ENCODE measurements at places on chromosomes 7 and 10. TPM values are rescaled to one million over a fixed set of nuclear protein-coding genes. Genes with fewer than 3 reads are reported as not detected.
A peak's percentile ranks its signal among the peaks of the same experiment; 100 is the strongest.

Gene MINDY4
- 0.86 TPM for polyA plus RNA-seq

Gene OR2A5
- not detected for polyA plus RNA-seq

Gene PIK3AP1
- 0.43 TPM for polyA plus RNA-seq

Gene NODAL
- polyA plus RNA-seq = not detected

Gene ADAMTS14
- 0.03 TPM for polyA plus RNA-seq

DNA sequence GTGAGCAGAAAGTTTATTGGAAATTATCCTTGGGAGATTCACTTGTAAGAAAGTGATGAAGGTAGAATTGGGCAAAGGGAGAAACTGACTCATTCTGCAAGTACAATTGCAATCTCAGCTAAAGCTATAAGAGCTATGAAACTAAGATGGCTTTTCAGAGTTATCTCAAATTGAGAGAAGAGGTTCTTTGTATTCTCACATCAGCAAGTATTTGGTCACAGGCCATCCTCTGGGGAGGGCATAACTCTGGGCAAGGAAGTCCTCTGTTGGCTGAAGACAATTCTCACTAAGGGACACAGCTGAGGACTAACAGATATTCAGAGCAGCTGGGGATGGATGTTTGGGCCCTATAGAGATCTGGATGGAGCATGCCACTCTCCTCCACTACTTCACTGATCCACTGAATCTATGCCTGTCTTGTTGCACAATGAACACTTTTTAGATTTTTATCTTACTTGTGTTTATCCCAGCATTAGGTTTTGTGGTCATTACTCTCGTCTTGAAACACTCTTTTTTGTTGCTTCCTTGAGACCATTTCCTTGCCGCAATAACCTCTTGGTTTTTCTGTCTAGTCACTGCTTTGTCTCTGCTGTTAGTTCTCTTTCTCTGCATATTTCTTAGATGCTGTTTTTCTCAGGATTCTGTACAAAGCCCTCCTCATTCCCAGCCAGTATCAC is 115.1 kb downstream of the GNAI1 start:
- H3K27ac ChIP-seq = no peak overlapping the region
- H3K27me3 ChIP-seq = no peaks in the 10 kb centered on the region
- no peak overlapping the region for H3K4me3 ChIP-seq
- H3K36me3 ChIP-seq = no peaks in the 10 kb centered on the region

GRCh38 chr7:27132978-27133377 is 2.4 kb upstream of the HOXA4 start:
- H3K36me3 ChIP-seq = no peaks in the 10 kb centered on the region
- no peaks in the 10 kb centered on the region for H3K27me3 ChIP-seq
- peak overlapping the region; percentile 69 for H3K27ac ChIP-seq
- peaks cover 65% of the 10 kb centered on the region for H3K4me1 ChIP-seq
- no peak overlapping the region for H3K4me3 ChIP-seq

- peaks cover 43% of the 10 kb centered on the region for H3K4me1 ChIP-seq
- H3K27ac ChIP-seq = peak overlapping the region; percentile 77
- peaks cover 98% of the 10 kb centered on the region for H3K36me3 ChIP-seq
- H3K4me3 ChIP-seq = no peak overlapping the region
- DNase-seq = no peak
Observed at GRCh38 chr10:113609704-113610108, 54.1 kb downstream of the NRAP start.

- H3K27me3 ChIP-seq = no peaks in the 10 kb centered on the region
Observed at GRCh38 chr10:18561861-18562551, 89.4 kb downstream of the NSUN6 start.

DNA sequence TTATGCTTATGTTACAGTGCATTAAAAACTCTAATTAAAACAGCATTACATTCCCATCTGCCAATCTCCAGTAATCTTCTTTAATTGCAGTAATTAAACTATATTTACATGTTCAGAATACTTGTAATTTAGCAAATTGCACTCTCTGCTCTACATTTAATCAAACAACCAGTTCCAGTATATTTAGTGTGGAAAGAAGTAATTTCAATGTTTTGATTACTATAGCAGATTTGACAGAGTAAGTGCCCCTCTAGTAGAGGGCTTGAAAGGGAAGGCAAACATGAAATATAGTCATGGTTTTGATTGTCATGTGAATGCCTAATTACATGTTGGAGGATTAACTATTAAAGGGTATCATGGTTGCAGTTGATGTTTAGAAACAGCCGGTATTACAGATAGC is 739.7 kb downstream of the AUTS2 start:
- no peaks in the 10 kb centered on the region for H3K4me1 ChIP-seq
- no peaks in the 10 kb centered on the region for H3K27me3 ChIP-seq
- H3K4me3 ChIP-seq = no peak overlapping the region
- no peaks in the 10 kb centered on the region for H3K36me3 ChIP-seq

- H3K36me3 ChIP-seq = no peaks in the 10 kb centered on the region
- H3K4me3 ChIP-seq = no peak overlapping the region
- no peak overlapping the region for H3K27ac ChIP-seq
- H3K27me3 ChIP-seq = no peaks in the 10 kb centered on the region
Observed at GRCh38 chr10:49053053-49053997, 62.0 kb downstream of the VSTM4 start.

DNA sequence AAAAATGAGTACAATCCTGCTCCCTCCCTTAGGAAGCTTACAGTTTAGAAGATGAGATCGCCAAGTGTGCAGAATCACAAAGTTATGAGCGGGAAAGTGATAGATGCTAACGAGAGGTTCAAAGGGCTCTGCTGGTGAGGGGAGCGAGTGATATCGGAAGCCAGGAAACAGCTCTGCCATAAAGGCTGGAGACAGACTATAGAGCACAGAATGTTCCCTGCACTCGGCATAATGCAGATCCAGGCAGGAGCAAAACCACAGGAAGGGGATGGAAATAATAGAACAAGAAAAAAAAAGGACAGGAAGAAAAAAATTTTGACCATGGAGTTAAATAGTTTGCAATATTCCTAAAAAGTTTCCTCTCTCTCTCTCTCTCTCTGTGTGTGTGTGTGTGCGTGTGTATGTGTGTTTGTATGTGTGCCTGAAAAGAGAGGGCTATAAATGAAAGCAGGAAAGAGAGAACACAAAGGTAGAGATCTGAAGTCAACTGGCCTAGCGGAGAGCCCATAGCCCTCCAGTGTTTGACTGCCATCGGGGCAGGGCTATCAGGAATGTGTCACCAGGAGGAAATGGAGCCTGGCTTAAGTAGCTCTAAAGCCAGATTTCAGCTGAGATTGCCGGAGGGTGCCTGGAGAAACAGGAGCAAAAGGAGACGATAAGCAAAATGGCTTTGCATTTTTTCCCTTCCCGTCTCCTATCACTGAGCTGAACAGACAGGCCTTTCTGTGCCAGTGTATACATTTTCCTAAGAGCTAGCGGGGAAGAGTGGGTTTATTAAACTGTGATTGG is 175.8 kb upstream of the LYZL1 start:
- no peak overlapping the region for H3K4me3 ChIP-seq
- H3K36me3 ChIP-seq = no peaks in the 10 kb centered on the region
- no peak overlapping the region for H3K27ac ChIP-seq
- H3K27me3 ChIP-seq = no peaks in the 10 kb centered on the region

GRCh38 chr7:115060095-115060870 is 138.4 kb downstream of the MDFIC start:
- DNase-seq = no peak
- no peak overlapping the region for H3K27ac ChIP-seq
- no peaks in the 10 kb centered on the region for H3K4me1 ChIP-seq
- H3K4me3 ChIP-seq = no peak overlapping the region
- H3K36me3 ChIP-seq = no peaks in the 10 kb centered on the region

DNA sequence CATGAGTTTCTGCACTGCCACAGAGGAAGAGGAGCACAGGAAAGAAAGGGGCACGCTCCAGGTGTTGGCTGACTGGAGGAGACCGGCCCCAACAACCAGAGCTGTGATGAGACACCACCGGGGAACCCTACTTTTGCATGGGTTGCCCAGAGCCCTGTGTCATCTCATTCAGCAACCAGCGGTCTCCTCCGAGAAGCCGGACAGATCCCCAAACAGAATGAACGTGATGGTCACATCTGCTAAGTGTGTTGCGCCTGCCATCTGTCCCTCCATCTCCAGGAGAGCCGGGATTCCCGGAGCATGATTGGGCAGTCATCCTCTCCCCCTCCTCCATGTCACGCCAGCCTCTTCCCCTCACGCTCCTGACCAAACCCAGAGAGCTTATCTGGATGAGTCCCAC is 22.9 kb downstream of the PARP12 start:
- H3K36me3 ChIP-seq = no peaks in the 10 kb centered on the region
- no peak overlapping the region for H3K27ac ChIP-seq
- no peaks in the 10 kb centered on the region for H3K27me3 ChIP-seq
- no peak overlapping the region for H3K4me3 ChIP-seq

DNA sequence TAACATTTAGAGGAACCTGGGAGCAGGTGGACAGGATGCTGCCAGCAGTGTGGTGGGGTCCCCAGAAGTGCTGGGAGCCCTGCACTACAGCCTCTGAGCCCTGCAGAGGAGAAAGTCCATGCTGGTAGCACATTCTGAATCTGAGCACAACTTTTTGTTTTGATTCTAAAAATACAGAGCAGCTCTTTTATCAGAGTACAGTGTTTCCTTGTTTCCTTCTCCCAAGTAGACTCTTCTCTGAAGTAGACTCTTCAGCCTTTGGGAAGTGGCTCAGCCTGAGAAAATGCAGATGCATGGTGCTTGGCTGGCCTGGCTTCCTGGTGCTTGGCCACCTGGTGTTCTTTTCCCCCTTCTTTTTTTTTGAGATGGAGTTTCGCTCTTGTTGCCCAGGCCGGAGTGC is 9.1 kb downstream of the ADCY1 start:
- no peaks in the 10 kb centered on the region for H3K36me3 ChIP-seq
- no peaks in the 10 kb centered on the region for H3K4me1 ChIP-seq
- H3K27me3 ChIP-seq = no peaks in the 10 kb centered on the region
- no peak for DNase-seq
- no peak overlapping the region for H3K27ac ChIP-seq
- H3K4me3 ChIP-seq = no peak overlapping the region

GRCh38 chr10:131890276-131891195 is 10.3 kb upstream of the PPP2R2D start:
- no peak for DNase-seq
- H3K27ac ChIP-seq = no peak overlapping the region
- peaks cover 32% of the 10 kb centered on the region for H3K27me3 ChIP-seq
- H3K4me3 ChIP-seq = no peak overlapping the region
- no peaks in the 10 kb centered on the region for H3K4me1 ChIP-seq

DNA sequence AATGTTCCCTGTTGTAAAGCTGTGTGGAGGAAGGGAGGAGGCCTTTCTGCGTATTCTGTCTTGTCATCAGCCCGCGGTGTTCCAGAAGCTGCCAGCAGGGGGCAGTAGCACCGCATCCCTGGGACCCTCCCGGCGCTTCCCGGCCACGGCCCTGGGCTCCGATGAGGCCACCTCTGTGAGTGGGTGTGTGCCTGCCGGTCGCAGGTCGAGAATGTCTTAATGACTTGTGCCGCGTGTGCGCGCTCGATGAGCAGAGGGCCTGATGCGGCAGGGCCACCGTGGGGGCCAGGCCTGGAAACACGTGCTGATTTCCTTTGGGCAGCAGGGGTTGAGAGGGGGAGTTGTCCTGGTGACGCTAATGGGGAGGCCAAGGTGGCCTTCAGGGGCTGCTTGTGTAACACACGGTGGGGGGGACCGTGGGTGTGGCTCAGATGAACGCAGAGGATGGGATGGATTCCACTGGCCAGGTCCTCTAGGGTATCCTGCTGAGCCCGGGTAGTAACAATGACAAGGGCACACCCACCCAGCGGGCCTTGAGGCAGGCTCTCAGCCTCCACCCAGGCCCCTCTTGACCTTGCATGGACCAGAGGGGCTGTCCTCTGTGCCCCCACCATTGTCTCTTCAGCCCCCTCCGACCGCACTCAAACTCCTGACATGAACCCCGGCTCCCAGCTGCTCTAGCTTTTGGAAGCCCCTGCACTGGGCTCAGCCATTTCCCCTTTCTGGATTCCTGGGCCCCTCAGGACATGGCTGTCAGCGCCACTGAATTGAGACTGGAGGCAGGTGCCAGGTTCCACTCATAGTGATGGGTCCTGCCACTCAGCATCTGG is 135.9 kb upstream of the PODXL start:
- H3K4me1 ChIP-seq = no peaks in the 10 kb centered on the region
- H3K4me3 ChIP-seq = no peak overlapping the region
- peak; percentile 39 for DNase-seq
- H3K27ac ChIP-seq = no peak overlapping the region
- peaks cover 30% of the 10 kb centered on the region for H3K27me3 ChIP-seq

- no peaks in the 10 kb centered on the region for H3K27me3 ChIP-seq
- H3K4me1 ChIP-seq = no peaks in the 10 kb centered on the region
- no peak overlapping the region for H3K4me3 ChIP-seq
- no peak overlapping the region for H3K27ac ChIP-seq
- no peaks in the 10 kb centered on the region for H3K36me3 ChIP-seq
Observed at GRCh38 chr10:112715581-112715980, 234.5 kb upstream of the TCF7L2 start.

DNA sequence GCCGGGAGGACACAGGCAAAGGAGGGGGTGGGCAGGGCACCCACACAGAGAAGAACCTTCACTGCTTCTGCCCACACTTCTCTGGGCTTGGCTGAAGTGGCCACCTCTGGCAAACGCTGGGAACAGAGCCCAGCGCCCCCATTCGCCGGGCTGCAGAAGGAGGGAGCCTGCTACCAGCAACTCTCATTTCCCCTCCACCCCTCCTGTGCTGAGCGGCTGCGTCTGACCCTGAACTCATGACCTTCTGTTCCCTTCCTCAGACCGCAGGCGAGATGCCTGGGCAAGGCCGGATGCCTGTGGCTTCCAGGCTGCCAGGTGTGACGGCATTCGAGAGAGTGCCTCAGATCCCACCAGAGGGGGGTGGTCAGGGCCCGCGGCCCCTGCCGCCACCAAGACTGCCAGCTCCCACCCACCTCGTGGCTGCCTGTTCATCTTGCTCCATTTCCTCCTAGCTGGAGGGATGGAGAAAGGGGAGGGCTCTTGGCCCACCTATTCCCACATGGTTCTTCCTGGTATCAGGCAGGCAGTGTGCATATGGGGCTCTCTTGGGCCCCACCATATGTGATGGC is 19.8 kb downstream of the DNAJB12 start:
- H3K27ac ChIP-seq = peak overlapping the region; percentile 96
- H3K36me3 ChIP-seq = peaks cover 35% of the 10 kb centered on the region
- no peaks in the 10 kb centered on the region for H3K27me3 ChIP-seq
- H3K4me1 ChIP-seq = peaks cover 60% of the 10 kb centered on the region
- peak; percentile 93 for DNase-seq
- H3K4me3 ChIP-seq = peak overlapping the region; percentile 23

GRCh38 chr10:68110027-68110426 is 739 bp downstream of the MYPN start:
- no peaks in the 10 kb centered on the region for H3K27me3 ChIP-seq
- peaks cover 9% of the 10 kb centered on the region for H3K4me1 ChIP-seq
- DNase-seq = no peak
- H3K36me3 ChIP-seq = peaks cover 29% of the 10 kb centered on the region

DNA sequence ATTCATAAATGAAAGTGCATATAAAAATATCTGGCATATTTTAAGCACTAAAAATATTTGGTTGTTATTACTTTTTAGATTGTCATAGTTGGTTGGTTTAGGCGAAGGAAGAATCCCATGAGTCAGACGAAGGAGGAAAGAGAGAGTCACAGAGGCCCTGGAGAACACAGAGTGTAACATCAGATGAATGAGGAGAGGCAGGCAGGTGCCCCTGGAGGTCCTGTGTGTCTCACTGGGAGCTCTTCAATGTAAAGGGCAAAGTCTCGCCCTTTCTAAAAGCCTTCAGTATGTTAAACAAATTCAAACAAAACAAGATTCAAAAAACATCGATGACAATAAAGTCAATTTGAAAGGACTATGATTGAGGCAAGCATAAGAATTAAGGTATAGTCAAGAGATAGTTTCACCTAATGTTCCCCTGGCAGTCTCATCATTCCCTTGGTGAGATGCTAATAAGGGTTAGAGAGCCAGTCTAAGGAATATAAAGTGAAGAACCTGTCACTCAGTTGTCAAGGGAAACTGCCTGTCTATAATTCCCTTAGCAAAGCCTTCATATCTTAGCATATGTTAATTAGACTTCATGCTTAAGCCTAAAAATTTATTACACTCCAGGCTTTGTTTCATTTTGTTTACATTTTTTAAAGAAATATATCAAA is 194.3 kb downstream of the TPK1 start:
- H3K27me3 ChIP-seq = no peaks in the 10 kb centered on the region
- no peaks in the 10 kb centered on the region for H3K4me1 ChIP-seq
- no peak overlapping the region for H3K4me3 ChIP-seq
- DNase-seq = no peak
- H3K36me3 ChIP-seq = no peaks in the 10 kb centered on the region

Data from psoas muscle (tissue), 8 donors.